ENCODE measurements at places on chromosomes 12 and 14.

- no peak for DNase-seq
These were observed 17.0 kb downstream of the RNASE10 start for GRCh38 chr14:20522332-20522731.

GRCh38 chr14:55271572-55272298 is 514 bp downstream of the FBXO34 start:
- peak; percentile 62 for DNase-seq

- DNase-seq, result no peak
These were observed 12.6 kb downstream of the BTBD6 start for GRCh38 chr14:105260959-105261358.

DNA sequence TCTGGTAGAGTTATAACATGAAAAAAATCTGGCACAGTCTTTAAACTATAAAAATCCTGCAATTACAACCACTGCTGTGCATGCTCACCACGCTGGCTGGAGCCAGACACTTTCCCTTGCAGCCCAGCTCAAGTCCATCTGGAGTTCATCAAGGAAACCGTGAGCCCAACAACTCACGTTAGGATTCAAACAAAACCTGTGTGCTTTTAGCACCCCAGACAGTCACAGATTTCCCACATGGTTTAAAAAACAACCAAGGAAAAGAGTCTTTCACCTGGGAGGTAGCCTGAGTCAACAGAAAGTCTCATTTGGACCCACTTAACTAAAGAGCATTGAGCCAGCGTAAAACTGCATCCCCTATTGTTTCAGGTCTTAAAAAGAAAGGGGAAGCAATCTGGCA is 4.7 kb downstream of the LRIG3 start:
- DNase-seq, result peak; percentile 21

DNA sequence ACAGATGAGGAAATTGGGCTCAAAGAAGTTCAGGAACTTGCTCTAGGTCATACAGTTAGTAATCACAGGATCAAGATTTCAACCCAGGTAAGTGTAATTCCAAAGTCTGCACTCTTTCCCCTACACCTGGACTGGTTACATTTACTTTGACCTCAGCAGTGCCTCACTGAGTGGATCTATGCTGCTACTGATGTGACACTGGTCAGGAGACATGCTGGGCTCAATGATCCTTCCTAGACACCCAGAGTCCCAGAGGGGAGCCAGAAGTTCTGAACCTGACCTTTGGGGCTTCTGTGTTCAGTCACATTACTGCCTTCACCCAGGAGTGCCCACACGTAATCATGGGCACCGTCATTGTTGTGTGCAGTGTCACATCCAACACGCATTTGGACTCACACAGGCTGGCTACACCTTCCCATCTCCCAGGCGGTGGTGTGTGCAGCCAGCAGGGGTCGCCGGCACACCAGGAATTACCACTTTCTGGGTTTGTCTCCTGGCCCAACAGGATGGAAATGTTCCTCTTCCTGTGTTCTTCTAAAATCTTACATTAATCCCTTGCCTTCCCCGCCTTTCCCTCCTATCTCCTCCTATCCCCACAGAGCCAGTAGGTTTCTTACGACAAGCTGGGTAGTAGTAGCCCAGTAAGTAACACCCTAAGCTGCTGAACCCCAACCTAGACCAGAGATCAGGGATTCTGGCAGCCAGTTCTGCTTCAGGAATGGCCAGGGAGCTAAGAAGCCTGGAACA is 25.6 kb downstream of the CALCOCO1 start:
- peak; percentile 87 for DNase-seq

- DNase-seq, result peak; percentile 11
These were observed 685 bp upstream of the MYL6B start for GRCh38 chr12:56151672-56152131.

DNA sequence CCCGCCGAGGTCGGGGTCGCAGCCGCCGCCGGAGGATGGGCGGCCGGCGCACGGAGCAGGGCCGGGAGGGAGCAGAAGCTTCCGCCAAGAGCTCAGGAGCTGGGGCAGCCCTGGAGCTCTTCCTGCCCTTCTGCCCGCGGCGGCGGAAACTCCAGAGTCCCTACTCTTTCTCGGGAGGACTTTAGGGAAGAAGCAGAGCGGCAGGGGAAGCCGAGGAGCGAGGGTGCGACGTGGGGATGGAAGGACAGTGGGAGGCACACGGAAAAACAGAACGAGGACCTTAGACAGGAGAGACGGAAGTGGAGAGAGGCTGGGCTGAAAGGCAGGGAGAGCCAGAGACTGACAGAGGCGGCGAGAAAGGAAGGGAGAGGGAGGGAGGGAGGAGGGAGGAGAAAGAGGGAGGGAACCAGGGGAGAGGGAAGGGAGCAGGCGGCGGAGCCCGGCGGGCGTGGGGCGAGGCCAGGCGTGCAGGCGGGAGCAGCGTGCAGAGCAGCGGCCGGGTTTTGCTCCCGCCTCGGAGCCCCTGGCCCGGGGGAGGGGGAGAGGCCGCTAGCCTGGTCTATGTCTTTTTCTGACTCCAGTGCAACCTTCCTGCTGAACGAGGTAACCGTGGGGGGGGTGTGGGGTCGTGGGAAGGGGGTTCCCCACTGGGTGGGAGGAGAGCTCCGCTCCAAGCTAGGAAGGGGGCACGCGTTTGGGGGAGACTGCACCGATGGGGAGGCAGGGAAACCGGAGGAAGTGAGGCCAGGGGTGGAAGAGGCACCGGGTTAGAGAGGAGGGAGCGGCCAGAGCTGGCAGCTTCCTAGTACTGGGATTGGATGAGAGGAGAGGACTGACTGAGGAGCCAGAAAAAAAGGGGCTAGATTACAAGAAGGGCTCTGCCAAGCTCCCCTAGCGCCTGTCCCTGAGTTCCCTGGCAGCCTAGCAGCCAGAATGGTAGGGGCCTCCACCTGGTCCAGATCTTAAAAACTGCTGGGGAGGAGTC is 2.9 kb upstream of the CACNB3 start:
- DNase-seq, result peak; percentile 59

- DNase-seq, result no peak
These were observed 61.1 kb upstream of the GALNT9 start for GRCh38 chr12:132390287-132391076.

DNA sequence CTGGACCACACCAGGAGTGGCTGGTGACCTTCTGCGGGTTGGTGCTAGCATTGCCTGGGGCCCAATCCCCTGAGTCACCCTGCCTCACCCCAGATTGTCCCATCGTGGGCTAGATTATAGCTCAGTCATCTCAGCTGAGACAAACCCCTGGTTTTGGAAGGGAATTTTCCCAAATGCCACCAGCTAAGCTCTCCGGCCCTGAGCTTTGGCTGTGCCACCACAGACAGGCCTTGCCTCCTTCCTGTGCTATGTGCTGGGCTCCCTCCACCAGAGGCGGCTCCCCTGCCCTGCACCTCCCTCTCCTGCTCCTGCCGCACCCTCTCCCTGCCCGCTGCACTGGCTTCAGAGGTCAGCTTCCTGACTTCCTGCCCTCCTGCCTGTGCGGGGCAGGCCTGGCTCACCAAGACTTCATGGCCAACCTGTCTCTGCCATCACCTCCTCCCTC is 196.3 kb downstream of the TSPAN9 start:
- DNase-seq, result no peak

DNA sequence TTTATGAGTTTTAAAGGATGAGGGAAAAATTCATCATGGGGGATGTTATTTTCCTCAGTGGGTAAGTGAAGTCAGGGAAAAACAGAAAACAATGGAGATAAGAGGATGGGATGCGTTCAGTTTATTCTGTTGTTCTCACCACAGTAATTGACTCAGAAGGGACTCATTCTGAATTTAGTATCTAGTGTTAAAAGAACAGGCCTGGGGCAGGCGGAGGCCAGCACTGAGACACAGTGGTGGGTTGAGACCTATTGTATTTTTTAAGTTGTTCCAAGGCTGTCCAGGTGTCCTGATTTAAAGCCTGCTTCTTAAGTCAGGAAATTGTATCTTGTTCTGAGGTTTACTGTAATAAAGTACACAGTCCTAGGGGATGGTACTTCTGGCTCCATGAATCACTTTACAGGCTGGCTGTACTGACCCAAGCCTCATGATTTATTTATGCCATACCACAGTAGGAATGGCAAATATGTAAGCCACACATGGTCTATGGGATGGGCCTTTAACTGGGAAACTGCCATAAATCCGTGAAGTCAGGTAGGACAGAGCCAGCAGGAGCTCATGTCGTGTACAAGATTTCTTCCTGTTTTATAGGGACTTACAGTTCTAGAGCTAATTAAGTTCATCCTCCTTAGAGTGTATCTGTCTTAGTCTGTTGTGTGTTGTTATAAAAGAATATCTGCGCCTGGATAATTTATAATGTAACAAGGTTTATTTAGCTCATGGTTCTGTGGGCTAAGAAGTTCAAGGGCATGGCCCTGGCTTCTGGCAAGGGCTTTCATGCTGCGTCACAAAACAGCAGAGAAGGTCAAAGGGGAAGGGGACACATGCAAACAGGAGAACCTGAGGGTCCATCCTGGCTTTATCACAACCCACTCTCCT is 244.1 kb downstream of the FBXL14 start:
- no peak for DNase-seq

GRCh38 chr14:93725993-93726392 is 62.3 kb downstream of the PRIMA1 start:
- no peak for DNase-seq

GRCh38 chr12:75488553-75488952 is 8.0 kb downstream of the GLIPR1 start:
- no peak for DNase-seq

DNA sequence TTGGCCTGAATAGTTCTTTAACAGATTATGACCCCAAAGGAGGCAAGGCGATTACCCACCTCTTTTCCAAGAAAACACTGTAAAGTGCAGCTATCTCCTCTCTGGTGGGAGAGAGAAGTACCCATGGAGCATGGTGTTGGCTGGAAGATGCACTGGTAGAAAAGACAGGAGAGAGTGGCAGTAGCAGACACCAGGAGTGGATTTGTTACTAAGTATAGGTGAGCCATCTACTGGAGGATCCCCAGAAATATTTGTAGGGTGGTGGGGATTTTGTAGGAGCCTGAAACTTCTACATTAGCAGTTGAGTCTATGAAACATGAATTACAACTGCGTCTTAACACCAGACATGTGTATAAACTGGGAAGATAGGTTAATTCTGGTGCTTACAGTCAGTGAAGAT is 148.0 kb downstream of the SLC38A4 start:
- no peak for DNase-seq

- no peak for DNase-seq
These were observed 23.5 kb downstream of the ADGRD1 start for GRCh38 chr12:130977046-130977742.

DNA sequence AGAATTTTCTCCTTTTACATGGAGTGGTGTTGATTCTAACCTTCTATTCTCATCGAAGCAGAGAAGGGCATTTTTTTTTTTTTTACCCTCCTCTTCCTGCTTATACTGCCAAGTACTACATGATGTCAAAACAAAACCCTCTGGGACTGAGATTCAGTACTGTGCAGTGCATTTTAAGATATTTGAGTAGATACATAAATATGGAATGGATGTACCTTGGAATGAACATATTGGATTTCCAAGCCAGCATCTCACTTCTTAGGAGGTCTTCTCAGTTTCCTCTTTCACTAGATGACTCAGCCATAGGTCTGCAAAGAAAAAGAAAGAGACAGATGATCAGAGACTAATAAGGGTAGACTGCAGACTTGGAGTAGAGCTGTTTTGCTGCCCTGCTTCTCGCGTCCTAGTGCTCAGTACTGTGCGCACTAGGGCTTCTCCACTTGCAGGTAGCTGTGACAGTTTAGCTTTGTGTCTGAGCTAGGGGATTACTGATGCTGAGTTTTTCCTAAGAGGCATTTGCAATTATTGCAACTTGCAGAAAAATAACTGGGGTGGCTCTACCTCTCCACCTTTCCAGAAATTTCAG is 20.4 kb downstream of the TPH2 start:
- no peak for DNase-seq

GRCh38 chr12:124021007-124021406 is 48.0 kb downstream of the ZNF664 start:
- no peak for DNase-seq

DNA sequence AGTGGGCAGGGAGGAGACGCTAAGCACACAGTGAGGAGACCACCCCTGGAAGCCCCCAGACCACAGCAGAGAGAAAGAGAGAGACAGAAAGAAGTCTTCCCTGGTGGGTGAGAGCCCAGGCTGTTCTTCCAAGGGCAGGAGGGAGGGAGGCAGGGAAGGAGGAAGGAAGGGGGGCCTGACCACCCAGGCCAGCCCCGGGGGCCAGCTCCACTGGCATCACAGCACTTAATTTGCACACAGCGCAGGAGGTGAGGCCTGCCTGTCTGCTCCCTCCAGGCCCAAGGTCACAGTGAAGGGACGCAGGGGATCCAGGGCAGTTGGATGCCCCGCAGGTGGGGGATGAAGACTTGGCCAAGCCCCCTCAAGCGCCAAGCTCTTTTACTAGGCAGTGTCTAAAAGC is 141.9 kb upstream of the C14orf180 start:
- no peak for DNase-seq

GRCh38 chr12:100741084-100741711 is 53.4 kb upstream of the ANO4 start:
- no peak for DNase-seq

DNA sequence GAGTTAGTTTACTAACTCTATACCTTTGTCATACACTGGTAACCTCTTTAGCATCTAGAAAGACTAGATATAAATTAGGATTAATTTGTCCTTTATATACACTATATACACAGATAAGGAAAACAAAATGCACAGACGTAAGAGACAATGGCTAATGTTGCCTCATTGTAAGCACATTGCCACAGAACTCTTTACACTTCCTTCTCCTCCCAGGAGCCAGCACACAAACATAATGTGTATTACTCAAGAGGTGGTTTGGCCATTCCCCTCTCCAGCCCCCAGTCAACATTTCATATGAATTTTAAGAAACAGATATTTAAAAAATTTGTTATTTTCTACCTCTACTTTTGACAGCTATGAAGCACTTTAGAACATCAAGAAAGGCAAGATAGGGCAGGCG is 131.4 kb upstream of the OR4E1 start:
- DNase-seq, result no peak

- no peak for DNase-seq
These were observed 41.6 kb upstream of the PYGL start for GRCh38 chr14:50985859-50986331.

DNA sequence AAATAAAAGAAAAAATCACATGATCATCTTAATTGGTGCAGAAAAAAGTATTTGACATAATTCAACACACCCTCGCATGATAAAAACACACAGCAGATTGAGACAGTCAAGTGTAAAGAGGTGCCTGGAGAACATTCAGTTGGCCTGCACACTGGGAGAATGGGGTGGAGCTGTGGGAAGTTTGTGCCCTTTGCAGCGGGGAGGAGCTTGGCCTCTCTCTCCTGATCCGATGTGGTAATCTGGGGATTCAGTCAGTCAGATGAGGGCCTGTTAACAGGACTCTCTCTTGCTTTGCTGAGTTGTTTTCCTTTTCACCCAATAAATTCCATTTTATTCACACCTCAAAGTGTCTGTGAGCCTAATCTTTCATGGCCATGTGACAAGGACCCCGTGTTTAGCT is 5.9 kb downstream of the SERPINA6 start:
- no peak for DNase-seq

GRCh38 chr12:104577581-104577981 is 120.8 kb downstream of the CHST11 start:
- no peak for DNase-seq

GRCh38 chr12:52542157-52542556 is 10.8 kb downstream of the KRT71 start:
- no peak for DNase-seq
